ENCODE measurements at places on chromosomes 1 and 21. TPM values are rescaled to one million over a fixed set of nuclear protein-coding genes. Genes with fewer than 3 reads are reported as not detected.
A peak's percentile ranks its signal among the peaks of the same experiment; 100 is the strongest.

- peak; percentile 83 for DNase-seq
Observed at GRCh38 chr21:25573409-25574206, 33.7 kb downstream of the MRPL39 start.

The HLCS gene
- total RNA-seq: 8.1 TPM

- DNase-seq: no peak
Observed at GRCh38 chr1:34800214-34800613, 7.4 kb downstream of the GJA4 start.

The HJV gene
- not detected for total RNA-seq

DNA sequence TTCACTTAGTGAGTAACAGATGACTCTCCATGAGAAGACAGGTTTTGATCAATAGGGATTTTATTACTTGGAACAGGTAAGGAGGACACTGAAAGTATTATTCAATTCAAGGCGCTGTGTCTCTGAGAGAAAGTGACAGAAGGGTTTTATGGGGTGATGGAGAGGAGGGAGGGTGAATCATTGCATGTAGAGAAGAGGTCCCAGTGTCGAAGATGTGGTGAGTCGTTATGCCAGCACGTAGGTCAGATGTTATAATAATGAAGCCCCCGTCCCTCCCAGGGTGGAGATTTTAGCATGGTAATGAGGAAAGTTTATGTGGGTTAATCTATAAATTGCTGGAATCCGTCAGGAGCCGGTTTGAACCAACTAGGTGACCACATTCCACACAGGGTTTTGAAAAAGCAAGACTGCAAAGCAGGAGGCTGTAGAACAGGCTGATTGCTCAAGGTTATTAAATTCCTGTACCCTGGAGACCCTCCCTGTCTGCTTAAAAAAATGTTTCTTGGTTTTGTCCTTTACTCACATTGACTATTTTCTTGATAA, 586.4 kb upstream of the TMPRSS15 start:
- DNase-seq: no peak

The KIF21B gene
- 64.5 TPM for total RNA-seq

DNA sequence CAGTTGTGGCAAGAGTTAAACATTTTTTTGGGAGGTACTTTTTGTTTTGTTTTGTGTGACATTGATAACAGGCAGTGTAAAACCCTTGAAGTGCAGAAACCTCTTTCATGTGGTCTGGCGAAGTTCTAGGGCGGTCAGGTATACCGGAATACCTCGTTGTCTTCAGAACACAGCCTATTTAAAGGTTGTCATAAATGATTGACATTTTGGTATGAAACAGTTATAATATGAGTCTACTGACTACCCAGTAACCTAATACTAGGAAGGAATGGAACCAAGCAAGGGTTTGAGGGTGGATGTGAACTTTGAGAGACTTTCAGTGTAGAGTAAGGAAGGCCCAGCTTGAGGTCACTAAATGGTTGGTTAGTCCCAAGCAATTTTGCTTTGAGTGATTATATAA, 40.5 kb downstream of the PATJ start:
- peak; percentile 48 for DNase-seq

DNA sequence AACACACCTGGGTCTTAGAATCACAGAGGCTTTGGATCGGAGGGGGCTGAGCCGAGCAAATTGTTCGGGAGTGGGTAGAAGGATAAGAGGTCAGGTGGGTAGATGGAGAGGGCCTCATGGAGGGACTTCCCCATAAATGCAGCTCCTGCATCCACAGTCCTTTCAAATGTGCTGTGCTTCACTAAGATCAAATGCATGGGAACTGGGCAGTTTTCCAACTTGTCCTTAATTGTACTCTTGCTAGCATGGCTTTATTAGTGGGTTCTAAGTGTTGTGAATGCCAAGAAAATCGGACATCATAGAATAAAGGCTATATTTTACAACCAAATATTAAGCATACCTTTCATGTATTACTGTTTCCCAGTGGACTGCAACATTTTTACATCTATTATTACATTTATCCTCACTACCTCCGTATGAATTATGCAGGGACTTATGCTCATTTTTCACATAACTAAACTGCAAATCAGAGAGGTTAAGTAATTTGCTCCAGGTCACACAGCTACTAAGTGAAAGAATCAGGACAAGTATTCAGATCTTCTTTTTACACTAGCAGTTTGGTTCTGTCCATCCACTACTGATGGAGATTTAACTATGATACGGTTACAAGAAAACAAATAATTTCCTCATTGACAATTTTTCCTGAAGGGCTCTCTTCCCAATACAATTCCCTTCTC, 174.5 kb upstream of the RUNX1 start:
- no peak for DNase-seq

The MFAP2 gene
- total RNA-seq: not detected

The SLC6A17 gene
- total RNA-seq: not detected

The A3GALT2 gene
- total RNA-seq: not detected

DNA sequence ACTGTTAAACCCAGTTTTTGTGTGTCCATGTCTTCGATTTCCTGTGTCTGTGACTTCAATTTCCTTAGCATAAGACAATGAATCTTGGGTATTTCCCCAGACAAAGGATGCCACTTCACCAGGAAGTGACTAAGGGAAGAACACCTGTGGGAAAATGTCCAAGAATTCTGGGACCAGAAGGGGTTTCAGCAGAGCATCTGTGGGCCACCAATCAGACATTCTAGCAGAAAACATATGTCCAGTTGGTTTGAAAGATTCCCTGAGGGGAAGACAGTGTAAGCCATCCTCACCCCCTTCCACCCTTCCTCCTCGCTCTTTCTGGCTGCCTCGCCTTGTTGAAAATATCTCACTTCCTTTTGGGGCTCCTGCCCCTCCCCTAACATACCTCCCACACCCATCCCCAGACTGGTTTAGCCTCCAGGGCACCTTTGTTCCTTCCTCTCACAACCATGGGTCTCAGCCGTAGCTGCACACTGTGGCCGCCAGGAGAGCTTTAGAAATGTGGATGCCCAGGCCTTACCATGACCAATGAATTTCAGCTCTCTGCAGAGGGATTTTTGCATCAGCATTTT, 25.5 kb upstream of the IFNAR1 start:
- peak; percentile 9 for DNase-seq

Measured in CD4-positive, alpha-beta T cell (primary cell).